ENCODE measurements at places on chromosomes 1 and 21.

DNA sequence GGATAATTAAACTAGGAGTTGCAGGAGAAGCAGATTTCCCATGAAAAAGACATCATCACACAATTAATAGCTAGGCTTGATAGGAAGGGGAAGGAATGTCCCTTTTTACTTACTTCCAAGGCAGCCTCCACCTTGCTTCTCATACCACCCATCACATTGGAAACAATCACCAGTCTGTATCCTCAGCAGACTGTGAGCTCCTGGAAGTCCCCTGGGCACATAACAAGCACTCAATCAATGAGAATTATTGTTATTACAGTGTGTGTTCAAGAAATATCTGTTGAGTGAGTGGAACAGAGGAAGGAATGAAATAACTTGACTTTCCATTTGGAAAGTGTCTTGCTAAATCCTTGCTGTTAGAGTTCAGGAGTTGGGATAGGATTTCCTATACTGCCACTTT lies 36.2 kb downstream of the HIVEP3 start:
- DNase-seq: no peak

- no peak for DNase-seq
These were observed 250.3 kb downstream of the PTPRC start for GRCh38 chr1:198889101-198889500.

- DNase-seq: no peak
These were observed 45.5 kb downstream of the GRIK3 start for GRCh38 chr1:36988741-36989193.

DNA sequence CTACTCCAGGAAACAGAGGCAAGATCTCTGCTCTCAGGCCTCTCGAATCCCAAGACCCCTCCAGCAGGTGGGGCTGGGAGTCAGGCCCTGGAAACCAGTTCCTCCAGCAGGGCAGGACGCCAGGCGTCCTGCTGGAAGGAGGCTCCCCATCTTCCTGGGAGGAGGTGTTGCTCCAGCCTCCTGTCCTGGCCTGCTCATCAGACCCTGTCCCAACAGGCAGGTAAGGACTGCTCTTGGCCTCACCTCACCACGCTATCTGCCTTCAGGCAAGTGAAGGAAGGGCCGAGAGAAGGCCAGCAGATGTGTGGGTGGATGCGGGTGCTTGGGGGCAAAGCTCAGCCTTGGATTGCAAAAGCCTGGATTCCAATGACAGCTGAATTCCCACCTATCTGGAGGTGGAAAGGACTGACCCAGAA lies 82.9 kb downstream of the SSBP3 start:
- DNase-seq: no peak

DNA sequence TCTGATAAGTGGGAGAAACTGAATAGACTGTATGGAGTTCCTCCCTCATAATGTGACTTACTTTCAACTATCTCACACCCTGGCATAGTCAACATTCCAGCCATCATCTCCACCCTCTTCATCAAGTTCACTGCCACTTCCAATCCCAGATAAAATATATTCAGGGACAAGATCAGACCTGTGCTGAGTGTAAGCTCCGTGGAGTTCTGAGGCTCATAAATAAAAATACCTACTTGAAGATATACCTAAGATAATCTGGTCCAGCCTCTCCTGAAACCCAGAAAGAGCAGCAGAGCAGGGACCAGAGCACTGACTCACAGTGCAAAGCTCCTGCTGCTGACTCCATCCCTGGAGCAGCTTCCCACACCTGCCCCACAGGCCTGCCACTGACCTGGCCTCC lies 1.7 kb upstream of the LCE7A start:
- no peak for DNase-seq

DNA sequence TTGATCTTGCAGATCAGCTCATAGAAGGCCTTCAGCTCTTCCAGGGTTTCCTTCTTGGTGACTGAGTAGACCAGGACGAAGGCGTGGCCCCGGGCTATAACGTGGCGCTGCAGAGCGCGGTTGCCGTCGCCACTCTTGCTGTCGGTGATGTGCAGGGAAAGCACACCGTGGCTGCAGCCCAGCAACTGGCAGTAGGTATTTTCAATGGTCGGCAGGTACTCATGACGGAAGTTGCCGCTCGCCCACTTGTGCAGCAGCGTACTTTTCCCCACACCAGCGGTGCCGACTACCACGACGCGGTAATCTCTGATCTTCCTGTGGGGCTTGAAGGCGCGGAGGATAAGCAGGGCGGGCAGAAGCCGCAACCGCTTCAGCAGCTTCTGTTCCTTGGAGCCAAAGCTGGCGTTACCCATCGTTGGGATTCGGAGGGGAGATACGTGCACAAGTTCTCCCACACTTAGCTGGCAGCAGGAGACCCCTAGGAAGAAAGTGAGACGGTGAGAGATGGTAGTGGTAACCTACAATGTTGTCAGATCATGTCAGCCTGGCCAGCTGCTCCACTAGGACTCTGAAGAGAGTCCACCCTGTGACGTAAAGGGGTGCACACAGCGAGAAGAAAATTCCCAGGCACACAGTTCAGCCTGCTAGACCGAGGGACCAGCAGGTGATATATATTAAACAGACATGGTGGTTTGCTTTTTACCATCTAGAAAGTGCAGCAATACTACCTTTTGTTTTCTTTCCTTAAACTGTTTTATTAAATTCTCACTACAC lies 3.4 kb downstream of the DIRAS3 start:
- DNase-seq: no peak

DNA sequence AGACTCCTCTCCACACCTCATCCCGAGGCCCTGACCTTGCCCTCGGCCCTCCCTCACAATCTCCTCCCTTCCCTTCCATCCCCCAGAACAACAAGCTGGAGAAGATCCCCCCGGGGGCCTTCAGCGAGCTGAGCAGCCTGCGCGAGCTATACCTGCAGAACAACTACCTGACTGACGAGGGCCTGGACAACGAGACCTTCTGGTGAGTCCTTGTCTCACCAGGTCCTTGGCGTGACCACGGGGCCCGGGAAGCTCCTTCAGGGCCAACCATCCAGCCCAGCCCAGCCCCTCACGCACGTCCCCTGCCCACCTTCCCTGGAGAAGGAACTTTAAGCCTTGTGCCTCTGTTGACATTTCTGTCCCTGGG lies 15.6 kb downstream of the PODN start:
- DNase-seq: no peak

DNA sequence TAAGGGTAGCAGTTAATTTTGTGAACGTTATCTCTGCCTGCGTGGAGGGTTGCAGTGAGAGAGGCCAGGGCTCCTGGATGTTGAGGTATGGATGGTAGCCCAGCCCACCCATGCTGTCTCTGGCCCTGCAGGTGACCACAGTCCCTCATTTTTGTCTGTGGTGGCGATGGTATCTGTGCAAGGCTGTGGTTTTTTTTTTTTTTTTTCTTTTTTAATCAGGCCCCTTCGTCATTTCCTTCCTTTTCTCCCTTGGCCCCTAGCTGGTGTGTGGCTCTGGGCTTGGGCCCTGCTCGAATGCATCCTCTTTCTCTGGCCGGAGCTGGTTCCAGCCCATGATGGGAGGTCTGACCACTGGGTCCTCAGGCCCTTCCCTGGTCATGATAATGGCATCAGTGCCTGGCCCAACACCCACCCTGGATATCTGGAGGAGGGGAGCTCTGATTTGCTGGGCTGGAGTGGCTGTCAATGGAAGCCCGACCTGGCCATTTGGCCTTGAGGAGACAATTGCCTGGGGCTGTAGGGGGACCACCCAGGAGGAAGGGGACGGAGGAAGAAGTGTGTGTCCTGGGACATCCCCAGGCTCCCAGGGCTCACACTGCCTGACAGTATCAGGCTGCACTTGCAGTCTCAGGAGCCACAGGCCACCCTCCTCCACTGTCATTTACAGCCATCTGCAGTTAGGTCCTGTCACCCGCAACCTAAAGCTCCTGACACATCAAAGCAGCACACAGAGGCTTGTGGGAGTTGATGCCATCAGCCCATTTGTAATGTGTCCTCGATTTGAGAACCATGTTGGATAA lies 8.1 kb upstream of the RNF187 start:
- DNase-seq: no peak

- no peak for DNase-seq
These were observed 10.8 kb downstream of the DPT start for GRCh38 chr1:168717906-168718891.

DNA sequence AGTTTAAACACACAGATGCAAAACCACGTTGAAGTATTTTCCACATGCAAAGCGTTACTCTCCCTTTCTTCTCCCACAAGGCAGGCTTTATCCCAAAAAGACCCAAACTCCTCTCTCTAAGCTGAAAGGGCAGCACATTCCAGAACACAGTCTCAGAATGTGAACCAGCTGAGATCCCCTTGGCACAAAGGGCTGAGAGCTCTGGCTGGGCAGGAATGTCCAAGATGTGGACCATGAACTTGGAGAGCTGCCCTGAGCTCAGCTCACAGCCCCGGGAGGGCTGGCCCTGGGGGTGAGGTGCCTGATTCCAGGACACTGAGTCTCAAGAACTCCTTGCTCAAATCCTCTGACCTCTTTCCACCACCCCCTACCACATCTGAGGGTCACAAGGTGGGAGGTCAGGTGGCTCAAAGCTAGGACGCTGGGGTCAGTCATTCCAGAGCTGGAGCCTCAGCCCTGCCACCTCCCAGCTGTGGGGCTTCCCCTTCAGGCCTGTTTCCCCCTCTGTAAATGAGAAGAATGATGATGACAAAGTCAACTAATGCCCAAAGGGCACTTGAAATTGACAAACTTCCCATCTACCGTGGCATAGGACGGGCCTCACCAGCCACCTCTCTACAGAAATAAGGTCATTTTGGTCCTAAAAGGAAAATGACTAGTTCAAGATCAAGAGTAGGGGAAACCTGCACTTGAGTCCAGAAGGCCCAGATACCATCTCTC lies 11.5 kb downstream of the ALDH4A1 start:
- no peak for DNase-seq

- no peak for DNase-seq
These were observed 38.4 kb upstream of the FOXO6 start for GRCh38 chr1:41322835-41323234.

DNA sequence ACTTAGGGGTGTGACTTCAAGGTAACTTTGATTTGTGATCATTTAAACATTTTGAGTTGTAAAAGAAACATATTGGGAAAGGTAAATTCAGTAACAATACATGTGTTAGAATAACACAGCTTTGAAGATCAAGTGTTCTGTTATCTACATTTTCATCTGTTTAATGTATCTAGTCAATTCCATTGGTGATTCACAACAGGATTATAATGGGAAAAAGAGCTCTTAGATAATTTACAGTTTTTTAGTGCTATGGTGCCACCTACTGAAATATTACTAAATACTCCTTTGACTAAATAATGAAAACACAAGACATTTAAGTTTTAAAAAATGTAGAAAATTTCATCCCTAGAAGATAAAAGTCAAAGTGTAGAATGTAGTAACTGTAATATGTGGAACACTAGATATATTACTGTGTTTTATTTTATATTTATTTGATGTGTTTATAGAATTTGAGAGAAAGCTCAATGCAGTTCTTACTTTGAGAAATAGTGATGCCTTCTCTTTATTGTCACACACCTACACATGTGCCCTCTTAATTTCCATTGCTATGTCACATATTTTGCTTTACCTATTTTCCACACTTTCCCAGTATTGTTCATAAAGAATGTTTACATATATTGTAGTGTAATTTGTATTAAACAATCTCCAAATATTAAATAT lies 47.4 kb downstream of the PTPRC start:
- no peak for DNase-seq

DNA sequence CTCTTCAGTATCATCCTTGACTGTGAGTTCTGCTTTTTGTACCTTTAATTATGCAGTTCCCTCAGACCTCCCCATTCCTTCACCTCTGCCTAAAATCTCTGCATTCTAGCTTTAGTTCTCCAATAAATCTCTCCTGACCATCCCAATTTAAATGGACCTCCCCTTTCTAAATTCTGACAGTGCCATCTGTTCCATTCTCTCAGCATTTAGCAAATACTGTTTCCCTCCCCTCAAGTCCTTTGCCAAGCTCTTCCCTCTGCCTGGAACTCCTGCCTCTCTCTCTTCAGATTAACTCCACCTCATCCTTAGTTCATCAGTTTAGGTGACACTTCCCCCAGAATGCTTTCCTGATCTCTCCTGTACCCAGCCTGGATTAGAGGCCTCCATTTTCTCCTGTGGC lies 54.0 kb upstream of the JUN start:
- no peak for DNase-seq

DNA sequence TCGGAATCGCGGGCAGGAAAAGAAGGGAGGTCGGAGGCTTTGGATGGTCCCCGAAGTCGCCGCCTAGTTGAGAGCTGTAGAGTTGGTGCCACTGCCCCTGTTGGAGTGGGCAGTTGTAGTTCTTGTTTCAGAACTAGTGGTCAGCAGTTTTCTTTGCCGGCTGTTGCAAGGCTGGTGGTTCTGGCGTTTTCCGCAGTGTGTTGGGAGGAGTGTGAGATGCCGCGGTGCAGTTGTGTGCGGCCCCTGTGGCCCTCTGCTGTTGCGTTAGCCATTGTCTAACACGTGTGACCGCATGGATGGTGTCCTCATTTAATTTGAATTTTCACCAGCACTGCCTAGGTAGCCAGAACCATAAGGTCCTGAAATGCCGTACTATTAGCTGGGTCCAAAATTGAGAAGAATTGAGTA lies 1.4 kb downstream of the ARF1 start:
- no peak for DNase-seq

GRCh38 chr21:39630827-39631226 lies 18.1 kb downstream of the B3GALT5 start:
- DNase-seq: no peak

- DNase-seq: no peak
These were observed 37.0 kb downstream of the TBCE start for GRCh38 chr1:235404190-235404589.

- no peak for DNase-seq
These were observed 5.5 kb upstream of the AGTRAP start for GRCh38 chr1:11730429-11730891.

DNA sequence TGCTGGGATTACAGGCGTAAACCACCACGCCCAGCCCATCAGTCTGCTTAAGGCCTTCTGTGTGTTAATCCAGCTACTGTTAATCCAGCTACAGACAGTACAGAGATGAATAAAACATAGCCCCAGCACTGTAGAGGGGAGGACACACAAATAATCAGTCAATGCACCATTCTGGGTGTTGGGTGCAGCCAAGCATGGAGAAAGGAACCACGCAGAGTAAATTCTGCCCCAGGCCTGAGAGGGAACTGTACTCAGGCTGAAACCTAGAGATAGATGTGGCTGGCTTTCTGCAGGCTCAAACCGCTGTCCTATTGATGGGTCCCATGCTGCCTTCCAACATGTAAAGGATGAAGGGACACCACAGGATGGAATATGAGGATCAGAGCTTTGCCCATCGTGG lies 136.8 kb upstream of the IGSF21 start:
- no peak for DNase-seq

GRCh38 chr1:45393718-45394302 lies 53.6 kb upstream of the MUTYH start:
- no peak for DNase-seq

GRCh38 chr1:230940848-230941247 lies 37.8 kb downstream of the TTC13 start:
- no peak for DNase-seq
